ENCODE measurements at places on chromosomes 12 and 14.
A peak's percentile ranks its signal among the peaks of the same experiment; 100 is the strongest.

DNA sequence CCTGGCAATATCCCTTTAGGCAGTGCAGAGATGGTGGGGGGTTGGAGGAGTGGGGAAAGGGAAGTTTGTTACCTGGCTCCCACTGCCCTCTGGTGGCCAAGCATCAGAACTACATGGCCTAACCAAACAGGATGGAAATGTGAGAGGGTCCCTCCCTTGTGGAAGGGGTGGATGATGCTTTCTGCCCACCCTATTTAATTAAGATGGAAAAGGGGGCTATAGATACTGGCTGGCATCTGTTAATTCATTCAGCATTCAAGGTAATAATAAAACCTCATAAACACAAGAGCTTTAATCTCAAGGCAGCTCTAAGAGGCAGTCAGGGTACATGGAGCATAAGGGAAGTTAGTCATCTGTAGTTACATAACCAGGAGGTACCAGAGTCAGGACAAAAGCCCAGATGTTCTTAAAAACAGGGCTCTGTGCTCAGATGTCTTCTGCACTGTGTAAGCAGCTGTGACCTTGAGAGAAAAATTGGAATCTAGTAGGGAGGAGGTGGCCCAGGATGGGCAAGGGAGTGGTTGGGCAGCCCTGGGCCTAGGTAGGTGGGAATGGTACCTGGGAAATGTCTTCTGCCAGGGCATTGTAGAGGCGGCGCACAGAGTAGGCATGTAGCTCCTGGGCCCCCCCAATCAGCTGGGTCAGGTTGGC lies 4.6 kb downstream of the AP1G2 start:
- no peak for DNase-seq

DNA sequence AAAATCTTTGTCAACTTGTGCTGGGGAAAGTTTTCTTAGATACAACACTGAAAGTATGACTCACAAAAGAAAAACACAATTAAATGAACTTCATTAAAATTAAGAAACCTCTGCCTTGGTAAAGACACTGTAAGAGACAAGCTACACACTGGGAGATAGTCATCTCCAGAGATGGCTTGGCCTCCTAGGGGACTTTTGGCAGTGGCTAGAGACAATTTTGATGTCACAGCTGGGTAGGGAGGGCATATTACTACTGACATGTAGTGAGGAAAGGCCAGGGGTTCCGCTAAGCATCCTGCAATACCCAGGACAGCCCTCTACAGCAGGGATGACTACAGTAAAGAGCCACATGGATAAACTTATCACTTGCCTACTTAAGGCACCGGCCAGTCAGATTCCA lies 8.7 kb upstream of the RNASE4 start:
- no peak for DNase-seq

DNA sequence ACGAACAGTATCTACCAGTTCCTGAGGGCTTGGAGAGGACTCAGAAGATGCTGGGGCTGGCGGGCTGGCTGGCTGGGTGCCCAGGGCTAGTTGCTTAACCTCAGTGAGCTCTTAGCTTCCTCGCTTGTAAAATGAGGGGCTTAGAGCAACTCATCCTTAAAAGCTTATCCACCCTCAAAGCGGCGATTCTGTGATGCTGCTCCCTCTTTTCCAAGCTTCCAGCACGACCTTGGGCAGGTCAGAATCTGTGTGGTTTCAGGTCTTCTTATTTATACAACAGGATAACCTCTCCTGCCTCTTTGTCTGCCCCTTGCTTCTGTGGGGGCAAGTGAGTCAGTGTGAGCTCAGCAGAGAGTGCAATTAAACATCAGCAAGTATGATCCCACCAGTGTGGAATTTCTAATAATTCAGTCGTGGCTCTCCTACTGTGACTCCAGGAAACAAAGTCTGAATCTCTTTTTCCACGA lies 281.8 kb downstream of the KSR2 start:
- peak; percentile 26 for DNase-seq

- DNase-seq: no peak
Observed at GRCh38 chr14:101780887-101781239, 19.4 kb downstream of the PPP2R5C start.

- DNase-seq: no peak
Observed at GRCh38 chr12:52837413-52837741, 3.3 kb upstream of the KRT79 start.

DNA sequence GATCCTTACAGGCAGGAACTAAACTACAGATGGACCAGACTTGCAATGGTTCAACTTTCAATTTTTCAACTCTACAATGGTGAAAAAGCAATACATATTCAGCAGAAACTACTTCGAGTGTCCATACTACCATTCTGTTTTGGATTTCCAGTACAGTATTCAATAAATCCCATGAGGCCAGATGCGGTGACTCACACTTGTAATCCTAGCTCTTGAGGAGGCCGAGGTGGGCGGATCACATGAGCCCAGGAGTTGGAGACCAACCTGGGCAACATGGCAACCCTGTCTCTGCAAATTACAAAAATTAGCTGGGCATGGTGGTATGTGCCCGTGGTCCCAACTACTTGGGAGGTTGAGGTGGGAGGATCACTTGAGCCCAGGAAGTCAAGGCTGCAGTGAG lies 336.1 kb downstream of the MED13L start:
- DNase-seq: no peak

DNA sequence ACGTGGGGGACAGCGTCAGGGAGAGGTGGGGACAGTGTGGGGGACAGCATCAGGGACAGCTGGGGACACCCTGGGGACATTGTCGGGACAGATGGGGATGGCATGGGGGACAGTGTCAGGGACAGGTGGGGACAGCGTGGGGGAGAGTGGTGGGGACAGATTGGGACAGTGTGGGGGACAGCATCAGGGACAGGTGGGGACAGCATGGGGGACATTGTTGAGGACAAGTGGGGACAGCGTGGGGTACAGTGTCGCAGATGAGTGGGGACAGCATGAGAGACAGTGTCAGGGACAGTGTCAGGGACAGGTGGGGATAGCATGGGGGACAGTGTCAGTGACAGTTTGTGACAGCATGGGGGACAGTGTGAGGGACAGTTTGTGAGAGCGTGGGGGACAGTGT lies 240.9 kb downstream of the TMEM121 start:
- DNase-seq: no peak

DNA sequence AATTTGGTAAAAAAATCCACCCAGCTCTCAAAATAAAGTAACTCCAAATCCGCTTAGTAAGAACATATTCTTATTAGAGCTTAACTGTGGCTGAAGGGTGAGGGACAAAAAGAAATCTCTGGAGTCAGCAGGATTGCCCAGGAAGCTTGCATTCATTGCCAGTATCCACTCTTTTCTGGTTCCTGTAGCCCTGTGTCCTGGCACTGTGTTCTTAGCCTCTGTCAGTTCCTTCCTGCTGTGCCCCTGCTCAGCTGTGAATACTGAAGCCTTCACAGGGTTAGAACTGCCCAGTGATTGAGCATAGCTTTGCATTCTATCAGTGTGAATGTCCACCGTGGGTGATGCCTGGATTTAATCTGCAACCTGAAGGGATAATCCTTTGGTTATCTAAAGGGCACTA lies 266.9 kb upstream of the PELI2 start:
- DNase-seq: no peak

- no peak for DNase-seq
Observed at GRCh38 chr14:34081576-34082136, 130.8 kb upstream of the EGLN3 start.

- no peak for DNase-seq
Observed at GRCh38 chr12:2672863-2673262, 121.9 kb upstream of the FKBP4 start.

GRCh38 chr12:25796523-25797000 lies 161.9 kb upstream of the RASSF8 start:
- DNase-seq: no peak

DNA sequence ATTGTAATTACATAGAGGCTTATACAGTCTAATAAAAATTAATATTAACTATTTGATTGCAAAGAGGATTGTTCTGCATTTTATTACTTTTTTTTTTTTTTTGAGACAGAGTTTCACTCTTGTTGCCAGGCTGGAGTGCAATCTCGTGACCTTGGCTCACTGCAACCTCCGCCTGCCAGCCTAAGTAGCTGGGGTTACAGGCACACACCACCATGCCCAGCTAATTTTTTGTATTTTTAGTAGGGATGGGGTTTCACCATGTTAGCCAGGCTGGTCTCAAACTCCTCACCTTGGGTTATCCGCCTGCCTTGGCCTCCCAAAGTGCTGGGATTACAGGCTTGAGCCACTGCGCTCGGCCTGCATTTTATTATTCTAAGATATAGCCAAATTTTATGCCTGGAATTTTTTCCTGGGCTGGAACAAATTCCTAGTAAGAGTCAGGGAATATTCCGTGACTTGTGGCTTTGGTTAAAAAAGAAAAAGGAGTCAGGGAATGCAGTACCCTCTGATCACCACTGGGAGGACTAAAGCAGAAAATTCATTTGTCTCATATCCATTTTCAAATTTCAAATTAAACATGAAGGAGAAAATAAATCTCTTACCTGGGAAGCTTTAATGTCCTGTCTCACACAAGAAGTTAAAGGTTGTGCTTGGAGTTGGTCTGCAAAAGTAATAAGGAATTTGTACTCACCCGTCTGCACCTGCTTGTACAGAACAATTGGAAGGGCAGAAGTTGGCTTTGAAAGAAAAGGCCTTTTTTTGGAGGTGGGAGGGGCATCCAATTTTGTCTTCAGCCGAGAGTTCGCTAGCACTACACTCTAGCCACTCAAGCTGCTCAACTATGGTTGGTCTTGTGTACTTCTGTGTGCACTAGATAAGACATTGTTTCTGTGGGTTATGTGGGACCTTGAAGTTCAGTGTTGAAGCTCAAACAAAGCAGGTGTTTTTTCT lies 8.7 kb downstream of the MARK3 start:
- DNase-seq: no peak

DNA sequence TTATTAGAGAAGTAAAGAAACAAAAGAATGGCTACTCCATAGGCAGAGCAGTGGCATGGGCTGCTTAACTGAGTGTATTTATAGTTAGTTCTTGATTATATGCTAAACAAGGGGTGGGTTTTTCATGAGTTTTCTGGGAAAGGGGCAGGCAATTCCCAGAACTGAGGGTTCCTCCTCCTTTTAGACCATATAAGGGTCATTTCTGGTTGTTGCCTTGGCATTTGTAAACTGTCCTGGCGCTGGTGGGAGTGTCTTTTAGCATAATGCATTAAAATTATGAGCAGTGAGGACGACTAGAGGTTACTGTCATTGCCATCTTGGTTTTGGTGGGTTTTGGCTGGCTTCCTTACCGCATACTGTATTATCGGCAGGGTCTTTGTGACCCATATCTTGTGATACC lies 40.1 kb downstream of the CCDC60 start:
- DNase-seq: no peak

DNA sequence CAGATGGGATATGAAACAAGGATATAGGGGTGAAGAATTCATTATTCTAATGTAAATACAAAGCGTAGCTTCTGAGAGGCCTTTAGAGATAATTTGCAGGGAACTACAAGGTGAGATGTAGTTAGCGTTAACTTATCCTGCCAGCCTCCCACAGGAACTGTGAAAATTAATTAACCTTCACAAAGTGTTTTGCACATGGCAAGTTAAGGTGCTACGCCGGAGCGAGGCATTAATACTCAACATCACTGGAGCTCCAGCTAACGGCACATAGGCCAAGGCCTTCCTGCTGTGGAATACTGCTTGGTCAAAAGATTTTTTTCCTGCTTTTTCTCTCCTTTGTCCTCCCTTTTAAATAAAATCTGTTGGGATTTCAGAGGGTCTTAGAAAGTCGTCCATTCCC lies 86.5 kb downstream of the CRACR2A start:
- no peak for DNase-seq

GRCh38 chr12:4763549-4763948 lies 43.3 kb downstream of the GALNT8 start:
- DNase-seq: no peak

DNA sequence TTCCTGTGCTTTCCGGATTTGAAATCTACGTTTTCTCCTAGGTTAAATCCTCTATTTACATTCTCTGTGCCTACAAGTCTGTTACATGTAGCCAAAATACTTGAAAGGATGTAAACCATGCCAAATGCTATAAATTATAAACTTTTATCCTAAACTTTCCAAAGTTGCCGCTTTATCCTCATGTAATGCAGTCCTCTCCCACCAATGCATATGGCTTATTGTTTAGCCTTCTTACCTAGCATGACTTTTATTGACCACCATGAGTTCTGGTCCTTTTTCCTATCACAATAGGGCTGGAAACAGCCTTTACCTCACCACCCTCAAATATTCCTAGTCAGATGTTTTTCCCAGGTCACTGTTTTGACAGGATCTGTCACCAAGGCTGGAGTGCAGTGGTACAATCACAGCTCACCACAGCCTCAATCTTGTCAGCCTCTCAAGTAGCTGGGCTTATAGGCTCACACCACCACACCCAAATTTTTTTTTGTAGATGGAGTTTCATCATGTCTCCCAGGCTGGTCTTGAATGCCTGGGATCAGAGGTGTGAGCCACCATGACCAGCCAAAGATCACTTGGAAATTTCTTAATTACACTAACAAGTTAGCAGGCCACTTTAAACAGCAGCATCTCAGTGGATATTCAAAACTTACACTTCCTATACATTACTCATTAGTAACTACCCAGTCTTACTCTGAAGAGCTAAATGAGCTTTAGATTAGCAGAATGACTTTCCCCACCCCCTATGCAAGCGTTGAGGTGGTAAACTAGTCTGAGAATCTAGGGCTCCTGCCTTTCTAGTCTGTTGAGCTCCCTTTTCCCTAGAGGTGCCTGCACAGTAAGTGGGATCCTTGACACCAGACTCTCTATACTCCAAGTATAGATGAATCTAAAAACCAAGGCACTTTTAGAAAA lies 4.1 kb downstream of the TUBA1B start:
- no peak for DNase-seq

GRCh38 chr14:57266065-57266464 lies 2.6 kb downstream of the EXOC5 start:
- no peak for DNase-seq

DNA sequence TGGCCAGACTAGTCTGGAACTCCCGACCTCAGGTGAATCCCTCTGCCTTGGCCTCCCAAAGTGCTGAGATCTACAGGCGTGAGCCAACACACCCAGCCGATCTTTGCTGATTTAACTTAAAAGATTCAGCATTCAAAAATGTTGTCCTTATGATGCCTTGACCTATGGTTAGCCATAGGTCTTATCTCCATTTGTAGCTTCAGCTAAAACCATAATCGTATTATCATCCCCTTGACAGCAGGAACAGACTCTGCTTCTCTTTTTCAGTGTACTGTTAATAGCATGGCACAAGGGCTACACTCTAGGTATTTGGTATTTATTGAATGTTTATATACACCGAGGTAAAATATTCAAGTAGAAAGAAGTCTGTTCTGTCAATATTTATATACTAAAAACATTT lies 15.3 kb downstream of the CCDC62 start:
- DNase-seq: no peak

- DNase-seq: no peak
Observed at GRCh38 chr14:85195872-85196477, 334.0 kb upstream of the FLRT2 start.

Data from GOT3 (cell line).